ENCODE measurements at places on chromosomes 7 and 10.

- no peak for DNase-seq
These were observed 230.1 kb downstream of the CALN1 start for GRCh38 chr7:72182036-72182435.

GRCh38 chr10:75967491-75967890 lies 536.1 kb downstream of the LRMDA start:
- DNase-seq = no peak

DNA sequence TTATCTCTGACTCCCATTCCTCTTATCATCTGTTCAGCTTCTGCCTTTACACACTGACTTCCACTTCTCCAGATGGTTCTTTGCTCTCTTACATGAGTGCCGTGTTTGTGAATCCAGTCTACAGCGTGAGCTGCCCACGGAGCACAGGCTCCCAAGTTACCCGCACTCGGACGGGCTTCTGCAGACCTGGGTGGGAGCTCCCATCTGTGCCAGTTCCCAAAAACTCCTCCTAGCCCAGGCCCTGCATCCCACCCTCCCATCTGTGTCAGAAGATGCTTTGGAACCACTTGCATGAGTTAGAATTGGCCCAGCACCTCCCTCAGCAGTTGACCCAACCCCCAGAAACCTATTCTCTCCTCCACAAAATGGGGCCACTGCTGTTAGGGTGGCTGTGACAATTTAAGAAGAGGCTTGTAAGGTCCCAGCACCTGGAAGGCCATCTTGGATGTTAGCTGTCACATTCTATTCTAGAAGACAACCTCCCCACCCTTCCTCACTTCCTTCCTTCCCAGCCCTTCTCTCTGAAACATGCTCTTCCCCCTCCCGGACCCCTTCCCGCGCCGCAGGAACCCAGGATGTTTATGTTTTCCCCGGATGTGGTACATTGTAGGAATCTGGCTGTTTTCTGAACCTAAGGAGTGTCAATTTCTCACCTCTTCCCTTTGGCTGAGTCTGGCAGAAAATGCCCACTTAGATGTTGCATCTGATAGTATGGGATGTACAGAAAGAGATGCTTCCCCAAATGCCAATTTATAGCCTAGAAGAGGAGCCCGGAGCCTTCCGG lies 79.2 kb downstream of the CCDC3 start:
- DNase-seq = no peak

- no peak for DNase-seq
These were observed 248.1 kb downstream of the PLXNA4 start for GRCh38 chr7:132328047-132328620.

DNA sequence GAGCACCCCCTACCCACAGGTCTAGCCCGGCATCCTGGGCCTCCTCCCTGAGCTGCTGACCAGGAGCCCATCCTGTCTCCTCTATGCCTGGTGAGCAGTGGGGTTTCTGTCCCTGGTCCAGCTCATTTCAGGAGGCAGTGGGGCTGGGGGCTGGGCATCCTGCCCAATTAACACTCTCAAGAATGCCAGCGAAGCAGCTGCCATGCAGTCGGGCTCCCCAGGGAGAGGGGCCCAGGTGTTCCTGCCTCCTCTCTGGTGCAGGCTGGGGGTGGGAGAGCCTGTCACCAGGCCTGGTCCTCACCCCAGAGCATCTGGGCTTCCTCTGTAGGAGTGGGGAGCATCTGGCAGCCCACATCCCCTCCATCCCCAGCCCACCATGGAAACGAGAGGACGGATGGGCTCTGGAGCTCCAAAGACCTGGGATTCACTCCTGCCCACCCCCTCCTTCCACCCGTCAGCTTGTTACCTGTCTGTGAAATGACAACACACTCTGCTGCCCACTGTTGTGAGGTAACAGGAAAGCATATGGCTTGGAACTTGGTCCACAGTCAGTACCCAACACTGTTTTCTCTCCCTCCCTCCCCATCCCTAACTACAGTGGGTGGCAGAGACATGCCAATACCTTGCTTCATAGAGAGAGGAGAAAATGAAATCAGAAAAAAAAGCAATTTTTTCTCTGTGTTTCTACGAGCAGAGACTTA lies 69.1 kb downstream of the SLIT1 start:
- no peak for DNase-seq

- no peak for DNase-seq
These were observed 655.0 kb downstream of the SDK1 start for GRCh38 chr7:3955751-3956696.

DNA sequence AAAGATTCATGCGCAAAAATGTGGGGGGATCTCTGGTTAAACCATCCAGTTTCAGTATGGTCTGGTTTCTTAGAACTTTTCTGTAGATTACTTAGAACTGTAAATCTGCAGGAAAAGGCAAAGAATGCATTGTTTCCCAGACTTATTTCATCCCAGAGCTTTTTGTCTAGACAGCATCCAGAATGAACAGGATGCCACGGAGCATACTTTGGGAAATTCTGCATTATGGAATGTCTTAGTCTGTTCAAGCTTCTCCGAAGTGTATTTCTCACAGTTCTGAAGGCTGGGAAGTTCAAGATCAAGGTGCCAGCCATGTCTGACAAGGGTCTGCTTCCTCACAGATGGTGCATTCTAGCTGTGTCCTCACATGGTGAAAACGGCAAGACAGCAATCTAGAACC lies 136.3 kb downstream of the INHBA start:
- DNase-seq = no peak

- DNase-seq = no peak
These were observed 98.6 kb downstream of the CREM start for GRCh38 chr10:35225204-35225603.

GRCh38 chr7:115831371-115831770 lies 199.2 kb downstream of the TFEC start:
- no peak for DNase-seq

DNA sequence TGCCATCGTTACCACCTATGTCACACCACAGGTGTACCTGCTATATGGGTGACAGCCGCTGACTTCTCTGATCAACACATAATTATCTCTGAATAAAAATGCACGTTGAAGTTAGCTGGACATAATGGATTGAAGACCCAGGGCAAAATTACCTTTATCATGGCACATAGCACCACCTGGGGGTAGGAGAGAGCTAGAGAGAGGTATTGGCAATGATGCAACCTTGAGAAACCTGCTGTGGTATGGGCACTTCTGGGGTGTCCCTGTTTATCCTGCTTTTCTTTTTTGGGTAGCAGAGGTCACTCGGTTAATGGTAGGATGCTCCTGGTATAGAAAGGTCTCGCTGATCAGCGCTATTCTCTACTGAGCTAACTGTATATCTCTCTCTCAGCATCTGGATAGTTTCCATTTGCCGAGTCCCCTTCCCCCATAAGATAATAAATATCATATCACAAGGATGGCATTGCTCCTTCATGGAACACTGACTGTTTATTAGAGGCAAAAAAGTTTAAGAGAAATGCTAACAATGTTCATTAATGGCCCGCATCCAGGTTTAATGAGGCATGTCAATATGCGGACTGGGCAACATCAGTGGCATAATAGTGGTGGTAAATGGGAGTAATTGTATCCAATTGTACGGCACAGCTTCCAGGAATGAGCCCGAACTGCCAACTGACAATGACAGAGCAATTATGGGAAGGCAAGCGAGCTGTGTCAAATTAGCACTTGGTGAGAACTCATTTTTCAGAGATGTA lies 323.1 kb downstream of the TFEC start:
- no peak for DNase-seq

- DNase-seq = no peak
These were observed 732.1 kb upstream of the POT1 start for GRCh38 chr7:125661677-125662076.

DNA sequence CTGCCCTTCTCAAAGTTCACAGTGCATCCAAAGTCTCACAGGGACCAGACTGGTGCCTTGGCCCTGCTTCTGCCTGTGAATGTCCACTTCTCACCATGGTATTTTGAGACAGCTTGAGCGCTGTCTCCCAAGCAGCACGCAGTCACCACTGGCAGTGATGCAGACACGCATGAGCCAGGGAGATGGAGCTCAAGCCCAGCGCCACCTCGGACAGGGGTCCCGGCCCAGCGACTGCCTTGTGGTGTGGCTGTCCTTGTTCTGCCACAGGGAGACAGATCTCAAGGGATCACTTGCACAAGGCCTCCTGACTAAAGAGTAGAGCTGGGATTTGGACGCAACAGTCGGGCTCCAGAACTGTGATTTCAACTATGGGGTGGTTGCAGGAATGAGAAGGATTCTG lies 92.6 kb upstream of the MBL2 start:
- DNase-seq = no peak

DNA sequence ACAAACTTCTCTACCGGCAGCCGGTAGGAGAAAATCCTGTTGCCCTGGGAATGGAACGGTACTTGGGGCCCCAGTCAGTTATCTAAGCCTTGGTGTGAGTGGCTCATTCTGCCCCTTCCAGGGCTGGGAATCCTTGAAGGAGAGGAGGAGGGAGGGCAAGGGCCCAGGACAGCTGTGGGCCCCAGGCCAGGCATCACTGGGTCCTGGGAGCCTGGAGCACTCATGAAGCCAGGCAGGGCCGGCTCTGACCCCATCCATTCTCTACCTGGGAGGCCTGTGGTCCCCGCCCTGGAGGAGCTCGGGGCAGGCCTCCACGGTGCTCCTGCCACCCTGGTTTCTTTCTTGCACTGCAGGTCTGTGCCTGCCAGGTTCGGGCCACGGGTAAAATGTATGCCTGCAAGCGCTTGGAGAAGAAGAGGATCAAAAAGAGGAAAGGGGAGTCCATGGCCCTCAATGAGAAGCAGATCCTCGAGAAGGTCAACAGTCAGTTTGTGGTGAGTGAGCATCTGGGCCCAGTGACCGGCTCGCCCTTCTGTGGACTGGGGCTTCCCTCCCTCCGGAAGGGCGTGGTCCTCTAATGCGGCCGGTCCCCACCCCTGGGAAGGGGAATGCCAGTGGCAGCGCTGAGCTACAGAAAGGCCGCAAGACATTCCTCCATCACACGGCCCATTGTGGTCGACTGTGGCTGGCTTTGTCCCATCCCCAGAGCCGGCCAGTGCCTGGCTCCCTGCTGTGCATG lies 111.3 kb downstream of the RGS10 start:
- DNase-seq = no peak

DNA sequence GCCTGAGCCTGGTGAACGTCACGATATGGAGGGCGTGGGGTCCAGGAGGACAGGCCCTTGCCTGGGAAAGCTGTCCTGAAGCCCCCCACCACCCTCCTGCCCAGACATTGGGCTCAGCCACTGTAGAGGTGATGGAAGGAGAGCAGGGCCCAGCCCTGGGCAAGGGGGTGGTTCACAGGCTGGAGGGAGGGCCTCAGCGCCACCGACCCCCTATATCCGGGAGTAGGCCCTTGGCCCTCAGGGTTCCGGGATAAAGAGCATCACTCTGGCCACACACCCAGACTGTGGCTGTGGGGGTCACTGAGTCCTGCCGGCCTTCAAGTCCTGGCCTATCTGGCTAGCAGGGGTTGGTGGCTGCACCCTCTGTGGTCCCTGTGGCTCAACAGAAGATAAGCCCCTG lies 55.3 kb upstream of the GTF2IRD1 start:
- DNase-seq = no peak

DNA sequence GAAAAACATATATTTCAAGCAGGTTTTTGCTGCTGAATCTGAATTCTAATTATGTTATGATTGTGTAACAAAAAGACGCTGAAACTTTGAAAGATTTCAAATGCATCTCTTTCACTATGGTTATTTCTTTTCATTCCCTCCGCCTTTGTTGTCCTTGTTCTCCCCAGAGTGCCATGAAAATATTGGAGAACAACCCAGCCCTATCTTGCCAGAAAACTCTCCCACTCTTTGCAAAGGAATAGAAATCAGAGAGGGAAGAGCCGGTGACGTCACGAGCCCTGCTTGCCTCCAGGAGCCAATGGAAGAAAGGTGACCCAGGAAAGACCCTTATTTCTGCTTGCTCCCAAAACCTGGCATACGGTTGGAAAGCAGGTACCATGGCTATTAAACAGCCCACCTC lies 3.4 kb downstream of the GFRA1 start:
- DNase-seq = no peak

DNA sequence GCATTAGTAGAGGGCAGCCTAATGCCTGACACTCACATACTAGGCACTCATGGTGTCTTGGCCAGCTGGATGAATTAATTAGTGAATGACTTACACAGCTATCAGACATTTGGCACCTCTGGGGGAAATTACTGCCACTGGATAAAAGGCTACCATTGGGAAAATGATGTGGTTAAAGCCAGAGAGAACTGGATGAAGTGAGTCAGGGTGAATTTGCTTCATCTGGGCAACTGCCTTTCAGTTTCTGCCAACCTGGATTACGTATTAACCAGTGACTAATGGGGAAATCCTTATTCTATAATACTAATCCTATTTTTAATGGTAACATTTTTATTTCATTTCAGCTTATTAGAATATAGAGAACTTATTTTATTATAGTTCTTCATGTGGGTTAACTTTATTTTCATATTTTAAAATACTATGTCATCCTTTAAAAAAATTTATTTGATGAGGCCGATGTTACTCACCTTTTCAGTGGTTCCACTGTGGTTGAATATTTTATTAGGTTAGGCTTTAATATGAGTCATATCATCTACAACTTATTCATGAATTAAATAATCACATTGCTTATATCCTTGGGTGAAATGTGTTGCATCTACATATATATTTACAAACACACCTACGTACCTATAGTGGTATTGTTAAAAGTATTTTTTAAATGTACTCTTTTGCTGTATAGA lies 85.6 kb upstream of the CAPZA2 start:
- no peak for DNase-seq

GRCh38 chr10:123126246-123126645 lies 9.5 kb upstream of the HMX3 start:
- DNase-seq = no peak

- DNase-seq = no peak
These were observed 129.0 kb downstream of the ABCA13 start for GRCh38 chr7:48300301-48300700.

DNA sequence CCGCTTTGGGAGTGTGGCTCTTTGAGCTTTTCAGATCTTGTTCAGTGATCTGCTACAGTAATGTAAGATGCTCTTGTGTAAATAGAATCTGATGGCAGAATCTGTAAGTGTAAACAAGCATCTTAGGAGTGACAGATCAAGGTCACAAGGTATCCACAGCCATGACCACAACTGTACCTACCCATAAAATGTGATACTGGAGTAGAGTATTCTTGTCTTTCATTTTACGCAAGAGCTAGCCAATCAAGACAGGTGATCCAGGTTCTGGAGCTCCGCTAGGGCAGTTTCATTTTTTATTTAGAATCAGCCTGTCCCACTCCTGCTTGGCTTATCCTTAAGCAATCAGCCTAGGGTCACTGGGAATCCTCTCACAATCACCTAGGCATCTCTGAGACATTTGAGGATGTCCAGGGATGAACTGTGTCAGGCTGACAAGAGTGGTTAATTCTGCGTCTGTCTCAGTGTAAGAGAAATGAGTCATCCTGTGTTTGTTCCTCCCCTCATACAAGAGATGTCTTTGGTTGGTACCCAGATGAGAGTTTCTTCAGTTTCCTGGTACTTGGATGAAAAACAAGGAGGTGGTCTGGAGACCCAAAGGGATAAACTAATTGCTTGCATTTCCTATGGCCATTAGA lies 13.6 kb downstream of the ZNF138 start:
- DNase-seq = no peak

- DNase-seq = no peak
These were observed 30.7 kb downstream of the ANKIB1 start for GRCh38 chr7:92276460-92276864.

GRCh38 chr7:142669074-142669654 lies 80.1 kb upstream of the PRSS1 start:
- peak; percentile 62 for DNase-seq
